ENCODE measurements at places on chromosomes 11 and 22. TPM values are rescaled to one million over a fixed set of nuclear protein-coding genes. Genes with fewer than 3 reads are reported as not detected.

- no peak for DNase-seq
Measured at GRCh38 chr11:1838077-1838425, 730 bp upstream of the TNNI2 start.

GRCh38 chr11:18765554-18765953 is 26.0 kb downstream of the PTPN5 start:
- DNase-seq: no peak

GRCh38 chr22:29475550-29475949 is 4.5 kb upstream of the NEFH start:
- DNase-seq: no peak

GRCh38 chr11:61378713-61379313 is 13.6 kb upstream of the TMEM216 start:
- peak; percentile 62 for DNase-seq

The CD3G gene
- not detected for total RNA-seq

All from A172 (cell line).